Epithelial cell of esophagus (primary cell): ENCODE measurements at places on chromosomes 13 and 19.

- no peak for DNase-seq
Observed at GRCh38 chr19:2181633-2181997, 17.9 kb downstream of the DOT1L start.

DNA sequence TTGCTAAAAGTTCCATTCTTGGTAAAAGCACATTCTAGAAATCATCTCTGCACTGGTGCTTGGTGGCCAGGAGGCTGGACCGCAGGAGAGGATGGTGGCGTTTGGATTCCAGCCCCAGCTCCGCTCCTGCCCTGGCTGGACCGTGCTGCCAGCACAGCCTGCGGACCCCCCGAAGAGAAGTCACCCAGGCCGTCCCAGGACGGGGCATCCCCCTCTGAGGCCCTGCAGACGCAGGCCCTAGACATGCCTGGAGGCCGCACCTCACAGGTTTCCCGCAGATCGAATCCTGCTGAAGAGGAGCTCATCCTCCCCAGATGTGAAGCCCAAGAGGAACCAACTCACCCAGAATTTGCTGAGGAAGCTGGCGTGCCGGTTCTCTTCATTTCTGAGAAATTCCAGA, 159.0 kb downstream of the TEX29 start:
- no peak for DNase-seq

DNA sequence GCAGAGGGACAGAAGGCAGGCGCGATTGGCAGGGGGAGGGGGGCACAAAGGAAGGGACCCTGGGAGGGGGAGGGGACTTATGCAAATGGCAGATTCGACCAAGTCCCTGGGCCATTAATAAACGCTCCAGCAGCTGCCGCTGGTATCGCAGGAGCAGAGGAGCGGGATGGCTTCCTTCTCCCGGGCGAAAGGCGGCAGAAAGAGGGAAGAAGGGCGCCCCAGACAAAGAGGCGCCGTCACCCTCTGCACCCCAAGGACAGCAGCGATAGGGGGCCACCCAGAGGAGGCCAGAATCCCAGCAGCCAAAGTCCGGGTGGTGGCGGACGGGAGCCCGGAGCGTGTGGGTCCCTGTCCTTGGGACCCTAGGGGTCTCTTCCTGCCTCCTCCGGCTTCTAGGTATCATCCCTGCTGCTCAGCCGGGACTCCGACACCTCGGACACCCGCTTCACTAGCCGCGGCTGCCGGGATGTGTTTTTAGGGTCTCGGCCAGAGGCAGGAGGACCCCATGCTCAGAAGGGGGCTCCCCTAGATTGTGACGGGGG, 1.9 kb downstream of the PTPRS start:
- DNase-seq: no peak

DNA sequence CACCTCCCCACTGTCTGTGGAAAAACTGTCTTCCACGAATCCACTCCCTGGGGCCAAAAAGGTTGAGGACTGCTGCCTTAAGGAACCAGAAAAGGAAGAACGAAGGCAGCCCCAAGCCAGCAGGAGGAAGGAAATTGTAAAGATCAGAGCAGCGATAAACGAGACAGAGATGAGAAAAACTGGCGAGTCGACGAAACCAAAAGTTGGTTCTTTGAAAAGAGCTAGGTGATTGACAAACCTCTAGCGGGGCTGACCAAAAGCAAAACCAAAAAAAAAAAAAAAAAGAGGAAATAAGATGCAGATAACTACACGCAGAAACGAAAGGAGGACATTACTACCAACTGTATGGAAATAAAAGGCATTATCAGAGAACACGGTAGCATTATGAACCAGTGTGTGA, 76.9 kb downstream of the GADD45B start:
- DNase-seq: no peak

DNA sequence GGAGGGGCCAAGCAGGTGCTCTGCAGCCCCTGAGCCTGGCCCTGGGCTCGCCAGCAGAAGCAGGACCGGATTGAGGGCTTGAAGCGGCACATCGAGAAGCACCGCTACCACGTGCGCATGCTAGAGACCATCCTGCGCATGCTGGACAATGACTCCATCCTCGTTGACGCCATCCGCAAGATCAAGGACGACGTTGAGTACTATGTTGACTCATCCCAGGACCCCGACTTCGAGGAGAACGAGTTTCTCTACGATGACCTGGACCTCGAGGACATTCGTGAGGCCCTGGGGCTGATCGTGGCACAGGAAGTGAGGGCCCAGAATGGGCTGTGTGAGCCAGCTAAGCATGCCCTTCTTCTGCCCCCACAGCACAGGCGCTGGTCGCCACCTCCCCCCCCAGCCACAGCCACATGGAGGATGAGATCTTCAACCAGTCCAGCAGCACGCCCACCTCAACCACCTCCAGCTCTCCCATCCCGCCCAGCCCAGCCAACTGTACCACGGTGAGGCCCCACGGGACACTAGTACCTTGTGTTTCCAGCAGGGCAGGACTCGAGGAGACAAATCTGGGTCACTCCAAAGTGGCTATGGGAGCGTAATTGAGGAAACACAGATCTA, 8.1 kb downstream of the CNOT3 start:
- no peak for DNase-seq

DNA sequence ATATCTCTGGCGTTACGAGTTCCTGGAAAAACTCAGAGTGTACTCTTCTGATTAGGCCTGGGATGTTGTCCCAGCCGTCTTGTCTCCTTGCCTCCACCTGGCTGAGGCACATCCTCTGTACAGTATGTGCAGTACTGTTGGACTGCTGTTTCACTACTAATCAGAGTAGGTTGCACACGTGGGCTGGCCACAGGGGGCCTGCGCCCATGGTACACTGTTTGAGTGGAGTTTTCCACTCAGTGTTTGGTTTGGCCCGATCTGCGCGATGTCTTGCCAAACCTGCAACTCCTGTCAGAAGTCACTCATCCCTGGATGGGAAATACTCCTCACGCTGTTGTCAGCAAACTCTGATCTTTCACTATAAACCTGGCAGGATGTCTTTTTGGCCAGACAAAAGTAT, 189.6 kb upstream of the CSNK1A1L start:
- no peak for DNase-seq

DNA sequence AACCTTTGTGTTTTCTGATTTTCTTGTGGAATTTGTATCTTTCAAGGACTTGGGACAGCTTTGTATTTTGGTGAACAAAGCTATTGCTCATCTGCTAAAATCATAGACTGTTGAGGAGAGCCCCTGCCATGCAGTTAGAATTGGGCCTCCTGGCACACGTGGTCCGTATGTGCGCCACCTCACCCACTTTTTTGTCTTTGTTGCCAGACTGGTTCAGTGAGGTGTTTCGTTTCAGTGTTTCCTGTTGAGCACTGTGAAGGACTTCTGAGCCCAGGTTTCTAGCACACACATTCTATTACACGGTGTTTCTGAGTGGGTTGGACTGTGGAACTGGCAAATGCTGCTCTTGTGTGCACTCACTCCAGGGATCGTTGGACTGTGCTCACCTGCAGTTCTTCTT, 37.6 kb upstream of the RNF113B start:
- peak; percentile 93 for DNase-seq

DNA sequence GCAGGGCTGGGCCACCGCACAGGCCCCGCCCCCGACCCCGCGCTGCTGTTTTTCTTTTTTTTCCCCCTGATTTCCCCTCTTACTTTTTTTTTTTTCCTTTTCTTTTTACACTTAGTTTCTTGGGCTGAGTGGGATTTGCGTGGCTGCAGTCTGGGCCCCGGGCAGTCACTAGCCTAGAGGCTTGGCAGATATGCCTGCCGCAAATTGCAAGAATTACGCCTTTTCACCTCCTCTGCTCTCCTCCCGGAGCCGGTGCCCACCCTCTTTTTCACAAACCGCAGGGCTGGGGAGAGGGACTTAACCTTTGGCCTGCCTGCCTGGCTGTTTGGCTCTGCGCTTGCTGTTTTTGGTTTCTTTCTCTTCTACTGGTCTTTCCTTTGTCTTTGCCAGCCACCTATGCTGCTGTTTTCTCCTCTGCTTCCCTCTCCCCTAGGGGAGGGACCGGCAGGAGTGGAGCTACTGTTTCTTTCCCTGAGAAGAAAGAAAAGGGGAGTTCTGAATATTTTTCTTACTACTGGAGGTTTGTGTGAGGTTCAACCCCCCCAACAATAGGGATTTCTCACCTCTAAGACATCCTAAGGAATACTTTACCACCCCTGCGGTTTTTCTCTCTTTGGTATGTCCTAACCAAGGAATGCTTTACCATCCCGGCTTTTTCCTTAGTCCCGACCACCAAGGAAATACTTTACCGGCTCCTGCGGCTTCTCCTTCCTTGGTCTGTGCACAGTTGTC, 11.0 kb downstream of the ZNF552 start:
- peak; percentile 67 for DNase-seq

DNA sequence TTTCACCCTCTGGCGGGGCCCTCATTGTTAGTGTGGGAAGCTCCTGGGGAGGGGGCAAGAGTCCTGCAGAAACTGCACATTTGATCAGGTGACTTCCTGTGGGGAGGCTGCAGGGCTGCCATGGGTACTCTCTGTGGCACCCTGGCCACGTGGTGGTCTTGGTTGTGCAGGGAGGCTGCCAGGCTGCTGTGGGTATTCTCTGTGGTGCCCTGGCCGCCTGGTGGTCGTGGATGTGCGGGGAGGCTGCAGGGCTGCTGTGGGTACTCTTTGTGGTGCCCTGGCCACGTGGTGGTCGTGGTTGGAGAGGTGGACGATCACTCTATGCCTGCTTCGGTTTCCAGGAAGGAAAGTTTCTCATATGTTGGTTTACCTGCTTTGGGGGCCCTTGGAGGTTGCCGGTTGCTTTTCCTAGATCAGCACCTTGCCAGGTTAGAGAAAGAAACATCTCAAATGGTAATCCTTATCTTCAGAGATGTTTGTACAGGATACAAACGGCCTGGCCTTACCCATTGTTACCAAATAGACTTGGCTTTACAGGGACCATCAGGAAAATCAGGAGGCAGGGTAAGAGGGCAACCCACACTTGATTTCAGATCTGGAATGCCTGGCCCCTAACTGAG, 22.9 kb downstream of the TEX29 start:
- DNase-seq: no peak

GRCh38 chr19:30431591-30431990, 59.4 kb downstream of the ZNF536 start:
- no peak for DNase-seq

DNA sequence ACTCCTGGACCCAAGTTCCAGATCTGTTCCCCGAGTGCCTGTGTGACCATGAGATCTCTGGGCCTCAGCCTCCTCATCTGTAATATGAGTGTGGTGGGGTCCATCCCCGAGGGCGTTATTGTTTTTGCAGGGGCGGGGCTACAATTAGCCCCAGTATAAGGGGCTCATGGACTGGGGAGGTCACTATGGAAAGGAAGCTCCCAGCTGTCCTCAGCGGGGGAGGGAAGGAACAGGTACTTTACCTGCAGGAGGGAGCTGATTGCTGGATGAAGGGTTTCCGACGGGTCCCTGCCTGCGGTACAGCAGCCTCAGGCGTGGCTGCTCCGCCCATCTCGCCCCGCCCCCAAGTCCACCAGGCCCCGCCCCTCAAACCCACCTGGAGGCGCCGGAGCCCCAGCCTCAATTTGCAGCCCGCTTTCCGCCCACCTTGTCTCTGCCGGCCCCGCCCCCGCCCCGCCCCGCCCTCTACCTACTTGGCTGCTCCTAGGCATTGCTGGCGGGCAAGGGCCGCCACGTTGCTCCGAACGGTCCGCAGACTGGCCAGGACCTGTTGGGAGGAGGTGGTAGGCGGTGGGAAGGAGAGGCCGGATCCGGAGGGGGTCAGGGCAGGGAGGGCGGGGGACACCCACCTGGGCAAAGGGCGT, 5.5 kb downstream of the PDE4C start:
- DNase-seq: no peak

DNA sequence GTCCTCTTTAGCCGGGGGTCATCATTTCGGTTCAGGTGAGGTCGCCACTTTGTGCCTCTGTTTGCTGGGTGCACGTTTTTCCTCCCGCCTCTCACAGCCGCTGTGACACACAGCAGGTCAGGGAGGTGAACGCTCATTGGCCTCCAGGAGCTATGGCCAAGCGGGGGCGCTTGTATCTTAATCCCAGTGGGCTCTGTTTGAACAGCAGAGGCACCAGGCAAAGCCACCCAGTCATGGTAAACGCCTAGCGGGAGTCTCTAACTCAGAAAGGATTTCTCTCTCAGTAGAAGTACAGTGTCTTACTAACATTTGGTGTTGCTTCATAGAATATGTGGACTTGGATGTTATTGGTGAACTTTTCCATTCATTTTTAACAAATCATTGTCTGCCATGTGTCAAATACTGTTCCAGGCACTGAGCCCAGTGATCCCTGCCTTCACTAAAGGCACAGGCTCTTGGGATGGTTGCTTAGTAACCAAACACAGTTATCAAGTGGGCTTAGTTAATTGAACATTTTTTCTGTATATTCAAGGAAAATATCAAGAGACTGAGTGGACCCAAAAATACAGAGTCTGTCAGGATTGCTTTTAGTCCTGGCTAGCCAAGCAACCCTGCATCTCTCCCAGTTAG, 186.7 kb downstream of the STK24 start:
- no peak for DNase-seq

DNA sequence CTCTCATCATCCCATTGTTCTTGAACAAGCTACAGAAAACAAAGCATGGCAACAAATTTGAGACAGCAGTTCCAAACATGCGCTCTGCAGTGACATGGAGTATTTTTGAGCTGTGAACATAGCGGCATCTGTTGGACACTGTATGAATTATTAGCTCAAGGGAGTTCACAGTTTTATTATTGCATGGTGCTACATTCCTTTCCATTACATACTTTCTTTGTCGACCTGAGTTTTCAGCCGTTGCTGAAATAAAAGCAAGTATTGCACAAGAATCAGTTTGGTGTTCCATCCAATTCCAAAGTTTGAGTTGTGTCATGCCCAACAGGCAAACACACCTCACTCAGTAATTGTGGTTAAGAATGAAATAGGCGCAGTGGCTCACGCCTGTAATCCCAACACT, 30.1 kb upstream of the METTL21C start:
- DNase-seq: peak; percentile 96

DNA sequence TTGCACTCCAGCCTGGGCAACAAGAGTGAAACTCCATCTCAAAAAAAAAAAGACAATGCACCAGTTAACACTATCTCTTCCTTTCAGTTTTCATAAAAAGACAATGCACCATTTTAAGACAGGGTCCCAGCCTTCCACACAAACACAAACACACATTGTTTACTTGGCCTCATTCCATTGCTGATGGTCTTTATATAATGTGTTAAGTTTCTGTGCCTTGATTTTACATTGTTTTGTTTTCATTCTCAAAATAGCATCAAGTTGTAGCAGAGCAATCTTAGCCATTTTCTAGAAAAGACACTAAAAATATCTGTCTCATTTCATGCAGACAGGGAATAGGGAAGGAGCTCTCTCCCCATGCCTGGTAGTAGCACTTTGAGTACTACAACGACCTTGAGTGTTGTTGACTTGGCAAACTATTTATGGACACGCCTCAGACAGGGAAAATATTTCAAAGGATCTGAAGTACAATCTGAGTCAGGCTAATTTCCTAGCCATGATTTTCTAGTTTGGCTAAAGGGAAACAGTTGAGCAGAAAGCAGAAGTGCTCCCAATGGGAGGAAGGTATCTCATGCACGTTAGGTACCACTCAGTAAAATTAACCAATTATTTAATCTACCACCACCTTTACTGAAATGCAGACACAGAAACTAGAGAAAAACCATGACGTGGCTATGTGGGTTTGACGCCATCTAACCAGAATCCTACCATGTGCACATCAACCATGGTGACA, 120.6 kb downstream of the ABCC4 start:
- DNase-seq: peak; percentile 19

GRCh38 chr19:18940769-18941627, at the start of gene HOMER3:
TSS of gene HOMER3 (minus strand) at chr19:18941217. CDS start at chr19:18938982, 2,235 bp downstream.
- peak; percentile 70 for DNase-seq
